ENCODE measurements at places on chromosomes 2 and 18.
A peak's percentile ranks its signal among the peaks of the same experiment; 100 is the strongest.

GRCh38 chr2:230739961-230740360 lies 27.3 kb downstream of the CAB39 start:
- no peak for DNase-seq

GRCh38 chr2:196143730-196144131 lies 27.6 kb downstream of the STK17B start:
- DNase-seq = no peak

GRCh38 chr18:37107748-37108522 lies 279.0 kb downstream of the KIAA1328 start:
- DNase-seq = no peak

DNA sequence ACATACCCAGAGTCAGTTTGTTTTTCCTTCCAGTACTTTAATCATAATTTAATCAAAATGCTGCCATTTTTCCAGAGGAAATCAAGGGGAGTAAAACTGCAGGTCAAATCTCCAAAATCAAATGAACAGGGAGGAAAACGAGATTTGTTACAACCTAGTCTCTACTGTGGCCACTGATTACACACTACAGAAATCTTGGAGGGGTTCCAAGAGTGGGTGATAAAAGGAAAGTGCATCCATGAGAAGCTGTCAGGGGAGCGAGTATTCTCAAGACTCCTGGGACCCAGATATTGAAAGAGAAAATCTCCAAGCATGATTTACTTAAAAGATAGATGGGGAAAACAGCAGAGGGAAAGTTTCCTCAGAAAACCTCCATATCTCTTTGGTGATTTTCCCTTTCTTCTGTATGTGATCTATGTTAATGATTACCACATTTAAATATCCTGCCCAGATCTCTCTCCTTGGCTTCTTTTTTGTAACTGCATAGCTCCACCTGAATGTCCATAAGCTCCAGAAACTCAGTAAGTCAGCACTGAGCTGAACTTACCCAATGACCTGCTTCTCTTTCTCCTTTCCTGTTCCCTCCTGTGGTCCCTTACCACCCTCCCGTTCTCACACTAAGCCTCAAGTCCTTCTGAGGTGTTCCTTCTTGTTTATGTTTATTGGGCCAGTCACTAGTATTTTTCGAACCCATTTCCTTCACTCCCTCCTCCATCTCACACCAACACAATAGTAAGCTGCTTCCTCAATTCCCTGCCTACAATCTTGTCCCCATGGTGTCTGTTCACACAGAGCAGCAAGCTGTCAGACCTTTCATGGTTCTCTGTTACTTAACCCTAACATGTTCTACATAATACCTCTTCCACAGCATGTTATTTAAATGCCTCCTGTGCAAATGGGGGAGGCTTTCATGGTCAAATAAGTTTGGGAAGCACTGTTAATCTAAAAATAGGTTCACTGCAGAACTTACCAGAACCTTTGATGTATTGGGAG lies 73.9 kb upstream of the TWSG1 start:
- no peak for DNase-seq

DNA sequence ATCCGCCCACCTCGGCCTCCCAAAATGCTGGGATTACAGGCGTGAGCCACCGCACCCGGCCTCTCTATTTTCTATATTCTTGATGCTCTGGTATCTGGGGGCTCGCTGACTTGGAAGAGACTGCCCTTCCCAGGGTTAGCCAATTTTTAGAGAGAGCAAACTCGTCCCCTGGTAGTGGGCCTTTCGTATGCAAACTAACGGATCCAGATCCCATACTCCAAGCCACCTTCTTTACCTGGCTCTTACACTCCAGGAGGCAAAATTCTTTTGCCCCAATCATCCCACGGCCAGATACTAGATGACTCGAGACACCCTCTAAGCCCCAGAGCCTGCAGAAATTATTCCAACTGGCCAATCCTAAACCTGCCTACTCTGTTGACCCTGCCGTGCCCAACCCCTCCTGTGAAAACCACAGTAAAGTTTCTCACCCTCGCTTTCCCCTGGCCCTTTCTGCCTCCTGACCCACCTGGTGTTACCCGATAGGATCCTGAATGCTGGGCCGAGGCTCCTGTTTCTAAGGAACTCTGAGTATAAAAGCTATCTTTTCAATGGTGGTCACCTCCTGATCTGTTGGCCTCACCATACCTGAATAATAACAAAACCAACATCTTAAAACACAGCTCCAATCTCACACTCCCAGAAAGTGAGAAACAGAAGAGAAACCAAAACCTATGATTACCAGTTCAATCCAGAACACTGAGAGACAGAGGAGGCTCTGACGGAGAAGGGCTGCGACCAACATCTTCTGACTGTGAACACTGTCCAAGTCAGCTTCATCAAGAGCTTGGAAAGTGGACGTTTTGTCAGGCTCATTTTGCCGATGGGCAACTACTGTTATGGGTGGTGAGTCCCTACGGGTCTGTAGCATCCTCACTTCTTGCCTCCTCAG lies 57.6 kb upstream of the ZNF532 start:
- DNase-seq = no peak

DNA sequence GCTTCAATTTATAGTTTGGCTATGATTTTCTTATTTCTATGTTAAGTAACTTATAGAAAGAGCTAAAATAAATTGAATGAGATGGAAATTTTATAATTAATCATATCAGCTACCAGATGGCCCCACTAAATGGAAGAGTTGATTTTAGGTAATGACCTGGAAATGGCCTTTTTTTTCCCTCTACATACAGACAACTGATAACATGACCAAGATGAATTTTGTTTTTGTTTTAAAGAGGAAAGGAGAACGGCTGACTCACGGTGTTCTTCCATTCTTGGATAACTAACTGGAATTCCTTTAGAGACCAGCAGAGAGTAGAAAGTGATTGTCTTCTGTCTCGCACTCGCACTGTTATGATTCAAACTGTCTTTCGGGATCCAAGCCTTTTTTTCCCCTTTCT lies 91.0 kb downstream of the TMEM185B start:
- no peak for DNase-seq

DNA sequence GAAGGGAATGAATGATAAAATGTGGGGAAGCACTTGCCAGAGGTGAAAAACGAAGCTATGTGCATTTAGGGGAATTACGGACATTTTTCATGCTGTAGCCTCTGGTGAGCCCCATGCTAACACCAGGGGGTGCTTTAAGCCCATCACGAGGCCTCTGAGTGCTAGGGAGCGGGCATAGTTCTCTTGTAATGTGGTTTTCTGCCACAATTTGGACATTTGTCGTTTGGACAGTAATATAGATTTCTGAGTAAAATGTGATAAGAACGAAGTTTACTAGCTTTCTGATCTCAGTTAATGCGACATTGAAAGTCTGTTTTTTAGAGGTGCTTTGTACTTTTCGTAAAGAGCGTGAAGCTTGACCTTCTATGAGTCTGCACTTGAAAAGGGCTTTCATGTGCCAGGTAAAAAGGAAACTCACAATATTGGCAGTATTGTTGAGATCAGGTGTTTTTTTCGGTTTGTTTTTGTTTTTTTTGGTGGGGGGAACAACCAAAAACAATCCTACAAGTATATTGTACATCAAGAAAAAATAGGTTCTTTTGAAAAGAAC lies 50.6 kb downstream of the TRAF3IP1 start:
- DNase-seq = peak; percentile 67

GRCh38 chr18:46340716-46341115 lies 236.5 kb downstream of the HAUS1 start:
- DNase-seq = no peak

DNA sequence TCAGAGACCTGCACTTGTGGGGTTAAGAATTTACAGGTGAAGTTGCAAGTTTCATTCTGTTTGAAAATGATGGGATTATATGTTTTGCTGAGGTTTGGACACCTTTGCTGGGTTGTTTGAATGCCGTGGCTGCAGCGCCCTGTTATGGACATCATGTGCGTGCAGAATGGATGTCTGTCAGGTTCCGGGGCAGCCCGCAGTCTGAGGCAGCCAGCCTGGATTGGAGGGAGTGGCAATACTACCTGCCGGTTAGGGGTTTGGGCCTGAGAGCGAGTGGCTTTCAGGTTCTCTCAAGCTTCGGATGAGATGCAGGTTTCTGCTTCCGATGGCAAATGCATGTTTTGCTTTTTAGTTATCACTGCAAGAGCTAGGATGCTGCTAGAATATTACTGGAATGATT lies 1.1 kb downstream of the CASP8 start:
- peak; percentile 72 for DNase-seq

- peak; percentile 10 for DNase-seq
Observed at GRCh38 chr2:75416420-75417342, 144.1 kb downstream of the EVA1A start.

GRCh38 chr2:201500534-201500933 lies 49.0 kb downstream of the STRADB start:
- DNase-seq = no peak

DNA sequence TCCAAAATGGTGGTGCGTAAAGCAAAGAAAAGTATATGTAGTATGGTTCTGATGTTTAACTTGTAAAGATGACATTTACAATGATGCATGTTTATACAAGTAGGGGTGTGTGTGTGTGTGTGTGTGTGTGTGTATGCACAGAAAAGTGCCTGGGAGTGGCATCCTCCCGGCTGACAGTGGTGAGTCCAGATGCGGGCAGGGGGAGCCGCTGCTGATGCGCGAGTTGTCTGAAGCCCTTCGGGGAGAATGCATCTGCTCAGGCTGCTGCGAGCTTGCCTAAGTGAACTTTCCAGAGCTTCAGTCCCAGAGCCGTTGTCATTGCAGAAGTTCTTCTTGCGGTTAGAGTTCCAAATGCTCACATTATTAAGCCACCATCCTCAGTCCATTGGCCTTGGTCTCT lies 429.7 kb upstream of the HS6ST1 start:
- no peak for DNase-seq

DNA sequence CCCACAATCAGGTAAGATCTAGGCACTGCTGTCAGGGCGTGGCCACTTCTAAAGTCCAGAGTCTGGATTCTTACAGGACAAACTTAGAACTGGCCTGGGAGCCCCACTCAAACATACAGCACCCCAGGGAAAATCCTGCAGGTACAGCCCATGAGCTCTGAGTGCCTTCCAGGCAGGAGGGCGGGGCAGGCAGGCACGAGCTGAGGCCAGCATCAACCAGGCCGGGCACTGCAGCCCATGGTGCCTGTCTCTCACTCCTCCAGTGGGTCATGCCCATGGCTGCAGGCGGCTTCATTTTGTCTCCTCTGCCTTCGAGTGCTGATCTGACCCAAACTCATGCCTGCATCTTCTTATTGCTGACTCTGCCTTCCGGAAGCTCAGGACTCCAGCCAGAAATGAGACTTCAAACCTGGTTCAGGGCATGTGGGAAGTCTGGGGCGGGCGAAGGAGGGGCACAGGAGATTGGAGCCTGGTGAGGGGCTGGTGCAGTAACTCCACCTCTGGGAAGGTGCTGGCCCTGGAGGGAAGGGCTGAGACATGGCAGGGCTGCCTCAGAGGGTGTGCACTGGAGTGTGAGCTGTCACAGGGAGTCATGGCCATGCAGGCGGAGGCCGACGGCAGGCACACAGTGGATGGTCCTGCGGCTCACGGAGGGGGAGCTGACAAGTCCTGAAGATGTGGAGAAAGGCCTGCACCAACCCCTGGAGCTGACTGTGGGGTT lies 40.5 kb downstream of the HS6ST1 start:
- DNase-seq = no peak

GRCh38 chr18:10265560-10266333 lies 188.7 kb upstream of the APCDD1 start:
- DNase-seq = no peak

- no peak for DNase-seq
Observed at GRCh38 chr2:190802129-190802528, 78.5 kb upstream of the GLS start.

DNA sequence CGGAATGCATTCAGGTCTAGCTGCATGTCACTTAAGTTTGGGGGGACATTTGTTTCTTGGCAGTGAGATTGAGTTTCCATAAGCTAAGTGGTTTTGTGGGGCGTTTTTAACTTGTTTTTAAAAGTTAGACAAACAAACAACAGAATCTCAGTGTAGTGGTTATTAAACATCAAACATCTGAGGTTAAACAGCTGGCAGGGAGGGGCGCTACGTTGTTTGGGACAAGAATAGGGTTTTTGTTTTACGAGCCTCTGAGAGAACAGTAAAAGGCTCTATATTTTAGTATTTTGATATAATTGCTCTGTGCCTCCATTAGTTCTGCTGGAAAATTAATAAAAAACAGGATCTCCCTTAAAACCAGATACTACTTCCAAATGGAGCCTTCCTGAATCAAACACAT lies 41.6 kb upstream of the TMEM177 start:
- no peak for DNase-seq

DNA sequence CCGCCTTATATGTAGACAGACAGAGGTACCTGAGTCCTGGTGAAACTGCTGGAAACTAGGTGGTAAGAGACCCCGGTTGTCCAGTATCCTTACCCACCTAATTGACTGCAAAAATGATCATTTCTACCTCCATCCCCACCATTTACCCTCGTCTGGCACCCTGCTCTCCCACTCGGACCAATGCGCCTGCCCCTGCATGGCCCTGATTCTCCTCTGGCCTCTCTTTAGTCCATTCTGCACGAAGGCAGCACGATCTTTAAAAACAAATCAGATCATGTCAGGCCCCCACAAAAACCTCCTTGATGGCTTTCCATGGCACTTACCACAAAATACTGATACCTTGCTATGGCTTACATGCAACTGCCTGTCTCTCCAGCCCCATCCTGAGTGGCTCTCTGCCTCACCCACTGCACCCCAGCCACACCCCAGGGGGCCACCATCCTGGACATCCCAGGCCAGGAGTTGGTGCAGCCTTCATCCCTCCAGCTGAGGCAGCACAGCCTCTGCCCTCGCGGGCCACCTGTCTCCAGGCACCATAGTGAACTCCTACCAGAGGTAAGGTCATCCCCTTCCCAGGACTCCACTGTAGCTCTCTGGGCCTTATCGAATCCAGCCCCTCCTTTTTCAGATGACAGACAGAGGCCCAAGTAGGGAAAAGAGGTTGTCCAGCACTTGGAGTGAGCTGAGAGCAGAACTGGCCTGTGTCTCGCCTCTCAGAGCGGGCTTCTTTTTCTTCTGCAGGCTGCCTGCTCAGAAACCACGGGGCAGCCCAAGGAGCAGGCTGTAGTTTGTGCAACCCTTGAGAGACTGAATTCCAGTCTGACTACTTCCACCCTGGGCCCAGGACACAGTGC lies 12.3 kb upstream of the CIB4 start:
- DNase-seq = no peak

GRCh38 chr2:232386740-232387450 lies 8.3 kb downstream of the ALPP start:
- DNase-seq = no peak

DNA sequence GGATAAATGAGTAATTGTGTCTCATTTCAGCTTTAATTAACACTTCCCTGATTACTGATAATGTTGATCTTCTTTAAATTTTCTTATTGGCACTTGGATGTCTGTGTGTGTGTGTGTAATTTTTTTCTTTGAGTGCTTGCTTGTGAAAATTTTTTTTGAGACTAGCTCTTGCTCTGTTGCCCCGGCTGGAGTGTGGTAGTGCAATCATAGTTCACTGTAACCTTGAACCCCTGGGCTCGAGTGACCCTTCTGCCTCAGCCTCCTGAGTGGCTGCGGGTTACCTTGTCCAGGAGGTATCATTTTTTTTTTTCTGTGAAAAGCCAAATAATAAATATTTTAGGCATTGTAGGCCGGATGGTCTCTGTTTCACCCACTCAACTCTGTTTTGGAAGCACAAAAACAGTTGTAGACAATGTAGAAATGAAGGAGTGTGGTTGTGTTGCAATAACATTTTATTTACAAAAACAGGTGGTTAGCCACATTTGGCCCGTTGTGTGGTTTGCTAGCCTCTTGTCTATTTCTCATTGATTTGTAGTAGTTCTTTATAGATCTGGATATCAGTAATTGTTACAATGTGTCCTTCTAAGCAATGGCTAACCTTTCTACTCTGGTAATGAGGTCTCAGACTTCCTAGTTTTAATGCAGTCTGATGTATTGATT lies 7.9 kb downstream of the IL1RL2 start:
- DNase-seq = no peak
